Lower lobe of right lung (tissue), 2 donors: ENCODE measurements at places on chromosomes 6 and 20. TPM values are rescaled to one million over a fixed set of nuclear protein-coding genes. Genes with fewer than 3 reads are reported as not detected.

DNA sequence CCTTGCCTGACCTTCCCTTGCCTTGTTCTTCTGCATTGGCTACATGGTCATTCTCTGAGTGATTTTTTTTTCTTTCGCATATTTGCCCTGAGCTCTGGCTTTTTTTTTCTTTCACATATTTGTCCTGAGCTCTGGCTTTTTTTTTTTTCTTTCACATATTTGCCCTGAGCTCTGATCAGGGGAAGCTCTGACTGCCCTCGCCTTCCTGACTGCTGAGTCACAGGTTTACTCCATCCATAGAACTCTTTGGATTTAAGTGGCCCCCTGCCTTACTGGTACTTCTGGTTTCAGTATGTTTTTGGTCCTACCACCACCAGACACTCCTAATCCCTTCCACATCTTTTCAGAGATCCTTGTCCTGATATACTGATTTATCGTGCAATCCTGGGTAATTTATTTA lies 201.1 kb downstream of the OGFRL1 start:
- H3K27ac ChIP-seq = no peak overlapping the region
- H3K27me3 ChIP-seq = no peaks in the 10 kb centered on the region
- no peaks in the 10 kb centered on the region for H3K36me3 ChIP-seq
- no peak for DNase-seq
- H3K4me1 ChIP-seq = peaks cover 10% of the 10 kb centered on the region

Gene FAM83C
- total RNA-seq = not detected

DNA sequence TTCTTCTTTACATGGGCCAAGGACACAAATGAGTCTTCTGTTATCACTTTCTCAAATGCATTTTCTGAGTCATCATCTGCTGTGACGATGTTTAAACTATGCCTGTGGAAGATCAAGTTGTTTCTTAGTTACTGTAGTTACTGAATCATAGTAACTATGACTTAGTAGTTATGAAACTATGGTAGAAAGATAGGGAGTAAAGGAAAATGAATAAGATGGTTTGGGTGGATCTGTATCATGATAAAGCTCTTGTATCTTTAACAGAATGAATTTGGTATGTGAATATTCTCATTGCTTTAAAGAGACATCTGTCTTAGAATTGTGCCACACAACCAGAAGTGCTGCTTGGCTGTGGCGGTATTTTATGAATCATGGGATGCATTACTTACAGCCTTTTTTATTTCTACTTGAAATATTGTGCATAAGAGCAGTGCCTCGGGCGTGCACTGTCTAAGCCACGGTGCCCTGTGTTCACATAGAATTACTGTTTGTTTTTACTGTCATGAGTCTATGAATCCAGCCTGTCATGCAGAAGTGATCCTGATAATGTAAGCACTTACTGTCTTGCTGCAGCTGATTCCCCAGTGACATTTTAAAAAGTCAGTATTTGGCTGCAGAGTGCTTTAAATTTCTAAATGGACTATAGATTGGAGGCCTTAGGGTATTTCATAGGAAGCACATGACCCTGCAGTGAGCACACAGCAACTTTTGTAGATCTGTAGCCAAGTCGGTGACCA lies 215.2 kb downstream of the TMEM242 start:
- DNase-seq = no peak
- no peak overlapping the region for H3K4me3 ChIP-seq
- peaks cover 11% of the 10 kb centered on the region for H3K4me1 ChIP-seq
- H3K36me3 ChIP-seq = peaks cover 7% of the 10 kb centered on the region
- H3K27ac ChIP-seq = peak overlapping the region; percentile 9
- H3K27me3 ChIP-seq = no peaks in the 10 kb centered on the region

DNA sequence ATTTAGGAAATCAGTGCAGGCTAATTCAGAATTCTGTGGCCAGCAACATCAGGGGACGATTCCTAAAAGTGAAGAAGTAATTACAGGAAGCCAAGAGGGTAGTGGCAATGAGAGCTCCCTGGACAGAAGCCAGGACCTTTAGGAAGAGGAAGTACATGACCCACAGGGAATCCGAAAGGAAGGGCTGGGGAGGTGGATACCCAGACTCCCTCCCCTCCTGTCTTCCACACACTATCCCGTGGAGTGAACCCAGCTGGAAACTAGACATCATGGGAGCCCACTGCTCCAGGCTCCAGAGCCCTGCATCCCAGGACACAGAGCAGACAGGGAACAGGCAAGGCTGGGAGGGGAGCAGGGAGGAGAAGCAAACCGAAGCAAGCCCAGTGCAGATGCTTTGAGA lies 83.0 kb downstream of the SNX5 start:
- H3K36me3 ChIP-seq = no peaks in the 10 kb centered on the region
- no peak overlapping the region for H3K4me3 ChIP-seq
- no peak for DNase-seq
- no peak overlapping the region for H3K27ac ChIP-seq
- no peaks in the 10 kb centered on the region for H3K27me3 ChIP-seq
- H3K4me1 ChIP-seq = peaks cover 17% of the 10 kb centered on the region

DNA sequence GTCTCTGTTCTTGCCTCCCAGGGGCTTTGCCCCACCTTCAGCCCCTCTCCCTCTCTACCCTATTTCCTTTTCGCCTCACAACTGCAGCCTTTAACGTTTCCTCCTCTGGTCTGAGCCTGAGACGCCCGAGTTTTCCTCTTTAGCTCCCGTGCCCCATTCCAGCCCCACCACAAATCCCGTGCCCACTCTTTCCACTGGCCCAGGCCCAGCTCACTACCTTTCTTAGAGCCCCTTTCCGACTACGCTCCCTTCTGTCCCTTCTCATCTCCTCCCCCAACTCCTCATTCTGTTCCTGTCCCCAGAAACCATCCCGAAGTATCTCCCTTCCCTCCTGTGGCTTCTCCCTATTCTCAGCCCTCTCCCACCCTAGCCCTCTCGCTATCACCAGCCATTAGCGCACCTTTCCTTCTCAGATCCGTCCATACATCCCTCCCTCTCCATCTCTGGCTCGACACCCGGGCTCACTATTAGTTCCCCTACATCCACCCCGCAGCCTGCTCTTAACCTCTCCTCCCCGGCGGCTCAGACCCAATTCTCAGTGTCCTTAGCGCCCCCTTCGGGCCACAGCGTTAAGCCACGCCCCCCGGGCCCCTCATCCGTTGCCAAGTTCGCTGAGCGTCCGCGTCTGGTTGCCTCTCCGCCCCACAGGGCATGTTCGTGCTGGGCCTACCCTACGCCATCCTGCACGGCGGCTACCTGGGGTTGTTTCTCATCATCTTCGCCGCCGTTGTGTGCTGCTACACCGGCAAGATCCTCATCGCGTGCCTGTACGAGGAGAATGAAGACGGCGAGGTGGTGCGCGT lies 2.7 kb downstream of the SLC32A1 start:
- no peak overlapping the region for H3K4me3 ChIP-seq
- peaks cover 100% of the 10 kb centered on the region for H3K27me3 ChIP-seq
- H3K4me1 ChIP-seq = peaks cover 23% of the 10 kb centered on the region
- DNase-seq = no peak

DNA sequence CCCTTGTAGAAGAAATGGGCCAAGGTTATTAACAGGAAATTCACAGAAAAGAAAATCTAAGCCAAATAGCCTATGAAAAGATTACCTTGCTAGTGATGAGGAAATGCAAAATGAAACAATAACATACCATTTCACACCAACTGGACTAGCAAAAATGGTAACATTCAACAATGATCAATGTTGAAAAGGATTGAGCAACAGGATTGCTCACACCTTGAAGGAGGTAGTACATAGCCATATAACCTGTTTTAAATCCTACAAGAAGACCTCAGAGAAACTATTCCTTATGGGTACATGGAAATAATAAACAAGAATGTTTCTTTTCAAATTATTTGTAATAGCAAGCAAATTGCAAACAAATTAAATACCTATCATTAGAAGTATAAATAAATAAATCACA lies 107.4 kb downstream of the BFSP1 start:
- no peaks in the 10 kb centered on the region for H3K4me1 ChIP-seq
- H3K27ac ChIP-seq = no peak overlapping the region
- H3K36me3 ChIP-seq = no peaks in the 10 kb centered on the region
- DNase-seq = no peak

DNA sequence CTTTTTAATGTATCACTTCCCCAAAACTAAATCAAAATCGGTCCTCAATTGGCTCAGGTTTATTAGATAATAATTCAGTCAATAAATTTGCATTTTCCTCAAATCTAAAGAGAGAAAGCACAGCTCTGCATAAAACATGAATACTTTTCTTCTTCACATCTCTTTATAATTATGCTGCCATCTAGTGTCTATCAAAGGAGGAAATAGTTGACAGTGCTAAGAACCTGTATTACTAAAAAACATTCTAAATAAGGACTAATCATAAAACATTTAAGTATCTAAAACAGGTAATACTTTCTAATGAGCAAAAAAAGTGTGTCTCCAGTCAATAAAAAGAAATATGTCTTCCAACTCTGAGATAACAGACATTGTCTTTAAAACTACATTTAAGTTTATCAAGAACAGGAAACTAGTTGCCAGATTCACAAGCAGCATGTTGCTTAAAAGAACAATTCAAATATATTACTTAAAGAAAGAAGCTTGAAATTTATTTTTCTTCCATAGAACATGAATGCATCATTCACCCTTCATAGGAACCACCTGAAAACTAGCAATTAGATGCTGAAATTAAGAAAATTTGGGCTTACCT lies 56.5 kb upstream of the DST start:
- DNase-seq = no peak
- H3K27ac ChIP-seq = no peak overlapping the region
- H3K36me3 ChIP-seq = no peaks in the 10 kb centered on the region
- H3K4me3 ChIP-seq = no peak overlapping the region

Gene AKIRIN2
- total RNA-seq = 67.6 TPM

Gene TRIM15
- total RNA-seq = not detected

Gene NRSN1
- not detected for total RNA-seq

Gene SPATS1
- 1.8 TPM for total RNA-seq

DNA sequence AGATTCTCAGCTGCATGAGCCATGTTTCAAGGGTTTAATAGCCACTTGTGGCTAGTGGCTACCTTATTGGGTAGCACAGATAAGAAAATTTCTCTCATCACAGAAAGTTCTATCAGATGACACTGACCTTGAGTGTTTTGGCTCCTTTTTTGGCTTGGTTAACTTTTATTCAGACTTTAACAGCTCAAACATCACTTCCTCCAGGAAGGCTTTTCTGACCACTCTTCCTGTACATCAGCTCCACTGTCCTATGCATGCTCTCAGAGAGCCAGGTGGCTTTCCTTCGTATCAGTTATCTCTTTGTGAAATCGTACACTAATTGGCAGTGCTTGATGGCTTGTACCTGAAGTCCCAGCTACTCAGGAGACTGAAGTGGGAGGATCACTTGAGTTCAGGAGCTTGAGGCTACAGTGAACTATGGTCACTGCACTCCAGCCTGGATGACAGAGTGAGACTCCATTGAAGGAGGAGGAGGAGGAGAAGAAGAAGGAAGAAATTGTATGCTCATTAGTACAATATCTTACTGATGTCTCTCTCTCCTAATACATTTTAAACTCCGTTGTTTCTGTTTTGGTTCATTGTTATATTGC lies 10.7 kb downstream of the MAFB start:
- no peak overlapping the region for H3K27ac ChIP-seq
- H3K27me3 ChIP-seq = peaks cover 8% of the 10 kb centered on the region
- H3K4me1 ChIP-seq = peaks cover 48% of the 10 kb centered on the region
- DNase-seq = no peak
- H3K4me3 ChIP-seq = no peak overlapping the region
- no peaks in the 10 kb centered on the region for H3K36me3 ChIP-seq

DNA sequence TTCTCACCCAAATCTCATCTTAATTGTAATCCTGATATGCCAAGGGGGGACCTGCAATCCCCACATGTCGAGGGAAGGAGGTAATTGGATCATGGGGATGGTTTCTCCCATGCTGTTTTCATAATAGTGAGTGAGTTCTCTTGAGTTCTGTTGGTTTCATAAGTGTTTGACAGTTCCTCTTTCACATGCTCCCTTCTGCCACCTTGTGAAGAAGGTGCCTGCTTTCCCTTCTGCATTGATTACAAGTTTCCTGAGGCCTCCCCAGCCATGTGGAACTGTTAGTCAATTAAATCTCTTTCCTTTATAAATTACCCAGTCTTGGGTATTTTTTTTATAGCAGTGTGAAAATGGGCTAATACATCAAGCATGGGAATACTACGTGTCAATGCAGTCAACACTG lies 925.0 kb upstream of the MAN1A1 start:
- H3K36me3 ChIP-seq = no peaks in the 10 kb centered on the region
- no peaks in the 10 kb centered on the region for H3K4me1 ChIP-seq
- no peaks in the 10 kb centered on the region for H3K27me3 ChIP-seq
- DNase-seq = no peak
- H3K4me3 ChIP-seq = no peak overlapping the region

- H3K4me3 ChIP-seq = no peak overlapping the region
- H3K4me1 ChIP-seq = peaks cover 12% of the 10 kb centered on the region
- no peaks in the 10 kb centered on the region for H3K27me3 ChIP-seq
- no peak overlapping the region for H3K27ac ChIP-seq
- H3K36me3 ChIP-seq = no peaks in the 10 kb centered on the region
- peak; percentile 69 for DNase-seq
Observed at GRCh38 chr20:23200914-23201313, 114.8 kb upstream of the CD93 start.

Gene HLA-DQB1
- total RNA-seq = 132 TPM

- H3K27me3 ChIP-seq = no peaks in the 10 kb centered on the region
- no peaks in the 10 kb centered on the region for H3K4me1 ChIP-seq
Observed at GRCh38 chr6:167925026-167925425, 72.4 kb upstream of the KIF25 start.

DNA sequence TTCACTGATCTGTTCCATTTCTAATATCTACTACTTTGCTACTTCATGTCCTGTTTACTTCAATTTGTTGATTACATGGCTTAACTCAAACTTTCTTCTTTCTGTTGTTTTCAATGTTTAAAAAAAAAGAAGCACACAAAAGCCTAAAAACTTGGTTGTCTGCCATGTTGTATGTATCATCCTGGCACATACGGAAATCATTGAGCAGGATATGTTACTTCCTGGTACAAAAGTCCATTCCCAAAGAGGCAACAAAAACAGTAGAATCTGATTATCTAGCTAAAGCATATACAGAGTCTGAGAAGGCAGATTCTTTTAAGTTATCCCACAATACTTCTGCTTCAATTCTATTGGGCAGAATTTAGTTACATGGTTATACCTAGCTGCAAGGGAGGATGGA lies 14.5 kb upstream of the COL12A1 start:
- no peak overlapping the region for H3K4me3 ChIP-seq
- H3K36me3 ChIP-seq = no peaks in the 10 kb centered on the region
- no peak for DNase-seq
- no peak overlapping the region for H3K27ac ChIP-seq
- no peaks in the 10 kb centered on the region for H3K27me3 ChIP-seq
- peaks cover 5% of the 10 kb centered on the region for H3K4me1 ChIP-seq
